HEK293T (cell line): ENCODE measurements at places on chromosomes 6 and 20.

GRCh38 chr6:121660277-121660676, 224.8 kb downstream of the GJA1 start:
- no peak for DNase-seq

DNA sequence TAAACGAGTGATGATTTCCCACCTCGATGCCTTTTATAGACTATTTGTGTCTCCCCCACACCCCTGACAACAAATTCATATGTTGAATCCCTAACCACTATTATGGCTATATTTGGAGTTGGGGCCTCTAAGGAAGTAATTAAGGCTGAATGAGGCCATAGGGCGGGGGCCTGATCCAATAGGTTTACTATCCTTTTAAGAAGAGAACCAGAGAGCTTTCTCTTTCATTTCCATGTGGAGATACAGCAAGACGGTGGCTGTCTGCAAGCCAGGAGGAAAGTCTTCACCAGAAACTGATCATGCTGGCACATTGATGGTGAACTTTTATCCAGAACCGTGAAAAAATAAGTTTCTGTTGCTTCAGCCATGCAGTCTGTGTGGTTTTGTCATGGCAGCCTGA, 38.9 kb upstream of the CLIC5 start:
- DNase-seq, result no peak

DNA sequence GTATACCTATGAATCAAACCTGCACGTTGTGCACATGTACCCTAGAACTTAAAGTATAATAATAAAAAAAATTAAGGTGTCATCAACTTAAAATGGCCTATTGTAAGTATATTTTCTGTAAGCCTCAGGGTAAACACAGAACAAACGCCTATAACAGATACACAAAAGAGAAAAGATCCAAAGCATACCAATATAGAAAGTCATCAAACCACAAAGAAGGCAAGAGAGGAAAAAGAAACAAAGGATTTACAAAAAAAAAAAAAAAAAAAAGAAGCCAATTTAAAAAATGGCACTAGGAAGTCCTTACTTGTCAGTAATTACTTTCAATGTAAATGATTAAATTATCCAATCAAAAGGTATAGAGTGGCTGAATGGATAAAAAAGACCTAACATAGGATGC, 24.6 kb upstream of the ASF1A start:
- no peak for DNase-seq

DNA sequence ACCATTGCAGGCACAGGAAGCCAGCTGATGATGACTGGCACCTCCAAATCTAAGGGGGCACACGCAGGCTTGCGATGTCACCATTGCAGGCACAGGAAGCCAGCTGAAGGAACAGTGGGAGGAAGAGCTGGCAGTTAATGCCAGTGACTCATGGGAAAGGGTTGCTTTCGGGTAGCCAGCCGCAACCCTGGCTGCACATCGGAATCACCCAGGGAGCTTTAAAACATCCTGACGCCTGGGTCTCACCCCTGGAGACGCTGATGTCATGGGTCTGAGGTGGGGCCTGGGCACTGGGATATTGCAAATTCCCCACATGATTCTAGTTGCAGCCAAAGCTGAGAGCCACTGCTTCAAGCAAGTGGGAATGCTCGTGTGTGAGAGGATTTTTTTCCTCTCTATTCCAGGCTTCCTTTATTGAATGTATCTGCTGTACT, 16.1 kb upstream of the CCN6 start:
- no peak for DNase-seq

DNA sequence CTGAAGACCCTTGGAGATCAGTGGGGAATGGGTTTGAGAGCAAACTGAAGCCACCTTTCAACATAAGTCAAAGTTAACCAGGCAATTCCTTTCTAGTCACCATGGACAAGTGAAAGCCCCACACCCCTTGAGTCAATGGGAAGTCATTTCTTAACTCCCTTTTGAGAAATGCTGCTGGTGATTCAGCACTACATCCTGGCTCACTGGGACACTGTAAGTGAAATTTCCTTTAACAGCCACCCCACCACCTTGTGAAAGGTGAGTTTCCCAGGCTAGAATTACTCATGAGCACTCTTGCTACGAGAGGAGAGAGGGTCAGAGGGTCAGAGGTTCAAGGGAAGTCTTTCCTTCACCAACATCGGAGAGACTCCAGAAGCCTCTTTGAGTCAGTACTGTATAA, 93.3 kb upstream of the MARCKS start:
- no peak for DNase-seq

GRCh38 chr6:25008707-25009392, 73.1 kb upstream of the RIPOR2 start:
- no peak for DNase-seq

DNA sequence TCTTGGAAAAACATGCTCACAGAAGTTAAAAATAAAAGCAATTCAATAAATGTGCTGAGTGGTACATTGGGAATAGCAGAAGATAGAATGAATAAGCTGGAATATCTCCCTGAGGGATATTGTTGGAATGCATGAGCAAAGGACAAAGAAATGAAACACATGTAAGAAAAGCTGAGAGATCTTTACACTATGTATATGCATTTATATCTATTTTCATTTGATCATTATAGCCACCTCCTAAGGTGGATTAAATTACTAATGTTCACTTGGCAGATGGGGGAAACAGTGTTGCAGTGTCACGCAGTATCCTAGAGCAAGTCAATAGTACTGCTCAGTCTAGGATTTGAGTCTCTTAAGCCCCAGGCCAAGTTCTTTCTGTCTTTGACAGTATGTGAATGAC, 542.0 kb upstream of the MARCKS start:
- DNase-seq, result no peak

DNA sequence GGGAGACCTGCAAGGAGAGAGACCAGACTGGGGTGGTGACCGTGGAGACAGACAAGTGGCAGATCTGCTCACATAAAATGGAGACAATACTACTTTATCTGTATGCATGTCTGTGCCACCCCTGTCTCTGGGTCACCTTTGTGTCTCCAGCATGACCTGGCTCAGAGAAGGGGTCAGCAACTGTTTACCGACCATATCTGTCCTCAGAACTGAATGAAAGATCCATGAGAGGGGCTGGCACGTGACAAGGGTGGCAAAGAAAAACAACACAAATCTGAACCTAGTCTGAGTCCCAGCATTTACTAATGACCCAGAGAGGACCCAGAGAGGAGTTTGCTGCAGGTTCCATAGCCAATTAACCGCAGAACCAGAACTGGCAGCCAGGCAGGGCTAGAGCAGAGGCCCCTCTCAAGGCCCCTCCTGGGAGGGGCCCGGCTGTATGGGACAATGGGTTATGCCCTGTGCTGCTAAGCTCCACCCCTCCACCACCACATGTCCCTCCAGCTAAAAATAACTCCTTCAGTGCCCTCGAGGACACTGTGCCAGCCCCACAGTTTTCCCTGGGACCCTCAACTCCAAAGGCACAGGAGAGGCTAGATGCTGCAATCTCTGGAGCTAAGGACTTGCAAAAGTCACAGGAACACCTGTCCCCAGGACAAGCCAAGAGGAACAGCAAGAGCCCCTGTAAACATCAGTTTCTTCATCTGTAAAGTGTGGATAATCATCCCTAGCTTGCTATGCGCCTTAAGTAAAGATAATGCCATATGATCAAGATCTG, 2.2 kb downstream of the AHCY start:
- DNase-seq, result no peak

DNA sequence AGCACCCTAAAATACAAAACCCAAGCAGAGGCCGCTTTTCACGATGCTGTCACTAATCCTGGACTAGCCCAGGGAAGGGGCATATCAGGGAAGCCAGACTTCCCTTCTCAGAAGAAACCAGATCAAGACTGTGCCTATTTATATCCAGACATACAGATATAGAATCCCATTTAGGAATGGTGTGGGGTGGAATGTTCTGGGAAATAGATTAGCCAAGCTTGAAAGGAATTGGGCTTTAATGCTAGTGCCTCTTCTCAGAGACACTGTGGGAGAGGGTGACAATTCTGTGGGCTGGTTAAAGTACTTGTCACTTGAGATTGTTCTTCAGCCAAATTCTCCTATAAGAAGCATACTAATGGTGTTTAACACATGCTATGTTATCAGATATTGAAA, 45.5 kb downstream of the SNAP25 start:
- no peak for DNase-seq
